ENCODE measurements at places on chromosomes 11 and 22.

GRCh38 chr11:15871904-15872626 lies 484.3 kb downstream of the SOX6 start:
- DNase-seq = no peak

DNA sequence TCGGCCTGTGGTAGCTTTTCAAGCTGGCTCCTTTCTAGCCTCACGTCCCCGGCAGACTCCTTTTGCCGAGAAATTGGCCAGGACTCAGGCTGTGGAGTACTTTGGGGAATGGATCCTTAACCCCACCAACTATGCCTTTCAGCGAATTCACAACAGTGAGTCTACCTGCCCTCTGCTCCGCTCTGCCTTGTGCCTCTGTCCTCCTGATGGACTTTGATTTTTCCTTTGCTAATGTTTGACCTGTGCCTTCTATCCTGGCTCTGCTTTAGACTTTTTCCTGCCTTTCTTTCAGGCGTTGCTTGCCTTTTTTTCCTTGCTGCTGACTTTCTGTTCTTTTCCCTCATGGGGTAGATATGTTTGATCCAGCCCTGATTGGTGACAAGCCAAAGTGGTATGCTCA lies 12.5 kb downstream of the MADD start:
- DNase-seq = no peak

GRCh38 chr22:37239336-37240239 lies 4.5 kb downstream of the RAC2 start:
- DNase-seq = no peak

DNA sequence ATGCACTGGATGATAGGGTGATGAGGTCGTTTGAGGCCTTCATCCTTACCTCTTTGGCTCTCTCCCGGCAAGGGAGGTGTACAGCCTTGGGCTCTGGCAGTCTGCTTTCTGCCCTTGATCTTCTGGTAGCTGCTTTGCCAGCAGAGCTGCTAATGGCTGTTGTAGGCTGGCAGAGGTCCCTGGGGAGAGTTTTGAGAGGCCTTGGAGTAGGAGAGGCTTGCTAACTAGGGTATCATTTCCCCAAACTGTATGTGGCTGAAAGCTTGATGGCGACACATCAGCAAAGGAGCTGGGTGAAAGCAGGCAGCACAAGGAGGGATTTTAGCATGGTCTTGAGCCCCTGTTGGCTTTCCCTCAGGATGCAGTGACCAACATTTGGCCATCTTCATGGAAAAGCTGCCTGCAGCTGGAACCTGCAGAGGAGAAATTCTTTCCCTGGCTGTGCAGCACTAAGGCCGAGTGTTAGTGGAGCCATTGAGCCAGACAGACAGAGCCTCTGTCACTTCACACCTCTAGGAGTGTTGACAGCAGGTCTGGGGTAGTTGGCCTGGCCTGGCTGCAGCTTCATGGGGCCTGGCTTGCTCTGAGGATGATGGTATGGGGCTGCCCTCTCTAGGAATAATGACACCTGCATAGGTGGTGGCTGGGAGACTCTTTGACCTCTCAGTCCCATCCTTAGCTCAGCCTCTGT lies 3.5 kb upstream of the AMPD3 start:
- no peak for DNase-seq

GRCh38 chr11:2314525-2315394 lies 12.9 kb downstream of the TSPAN32 start:
- DNase-seq = no peak

DNA sequence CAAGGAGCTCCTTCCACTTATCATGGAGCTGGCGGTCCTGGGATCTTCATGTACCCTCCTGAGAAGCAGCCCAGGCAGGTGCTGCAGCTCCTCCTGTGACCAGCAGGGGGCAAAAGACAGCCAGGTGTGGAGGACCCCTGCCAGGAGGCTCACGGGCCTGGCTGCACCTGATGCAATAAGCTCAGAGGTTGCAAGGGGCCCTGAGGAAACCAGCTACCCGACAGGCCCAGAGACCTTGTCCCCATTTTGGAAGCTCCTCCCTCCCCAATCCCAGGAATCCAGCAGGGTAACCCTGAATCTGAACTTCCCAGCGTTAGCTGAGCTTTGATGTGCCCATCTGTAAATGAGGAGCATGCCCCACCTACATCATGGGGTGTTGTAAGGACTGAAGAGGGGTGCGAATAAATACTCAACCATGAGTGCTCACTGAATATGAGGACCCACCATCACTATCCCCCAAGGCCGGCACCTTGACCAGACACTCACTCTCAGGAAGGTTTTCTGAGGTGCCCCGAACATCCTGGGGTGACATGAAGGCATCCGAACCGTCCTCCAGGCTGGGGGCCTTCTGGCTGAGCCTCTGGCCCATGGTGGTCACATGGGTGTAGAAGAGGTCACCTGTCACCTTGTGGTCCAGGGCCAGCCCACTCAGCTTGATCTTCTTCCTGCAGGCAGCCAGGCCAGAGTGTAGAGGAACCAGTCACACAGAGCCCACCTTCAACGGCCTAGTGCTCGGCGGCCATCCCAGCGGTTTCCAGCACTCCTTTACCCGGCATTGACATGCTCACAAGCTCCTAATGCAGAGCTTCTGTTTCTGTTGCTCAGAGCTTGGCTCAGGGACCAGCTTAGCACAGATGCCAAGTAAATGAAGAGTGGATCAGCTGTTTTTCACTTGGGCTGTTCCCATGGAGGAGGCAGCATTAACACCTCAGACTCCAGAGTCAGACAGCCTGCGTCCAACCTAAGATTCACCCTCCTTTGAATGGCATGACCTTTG lies 21.7 kb downstream of the SLC43A1 start:
- DNase-seq = no peak

GRCh38 chr11:3775736-3776406 lies 21.5 kb downstream of the NUP98 start:
- no peak for DNase-seq

DNA sequence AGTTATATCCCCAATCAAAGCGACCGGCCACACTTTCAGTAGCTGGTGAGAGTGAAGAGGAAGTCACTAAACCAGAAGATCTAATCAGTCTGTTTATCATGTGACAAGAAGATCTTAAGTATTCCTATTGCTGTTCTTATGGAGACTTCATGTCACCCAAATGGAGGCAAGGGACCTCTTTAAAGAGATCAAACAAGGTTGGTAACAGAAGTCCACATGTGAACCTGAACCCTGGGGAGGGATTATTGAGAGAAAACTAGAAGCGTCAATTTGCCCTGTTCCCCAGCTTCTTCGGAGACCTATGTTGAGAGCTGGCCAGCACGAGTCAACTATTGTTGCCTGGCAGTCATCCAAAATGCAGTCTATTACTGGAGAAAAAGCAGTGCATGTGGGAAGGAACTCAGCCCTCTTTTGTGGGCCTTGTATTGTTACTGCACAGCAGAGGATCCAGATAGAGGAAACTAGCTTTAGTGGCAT lies 76.9 kb upstream of the CTSC start:
- DNase-seq = no peak

GRCh38 chr11:119433358-119433725 lies 10.4 kb upstream of the THY1 start:
- no peak for DNase-seq

DNA sequence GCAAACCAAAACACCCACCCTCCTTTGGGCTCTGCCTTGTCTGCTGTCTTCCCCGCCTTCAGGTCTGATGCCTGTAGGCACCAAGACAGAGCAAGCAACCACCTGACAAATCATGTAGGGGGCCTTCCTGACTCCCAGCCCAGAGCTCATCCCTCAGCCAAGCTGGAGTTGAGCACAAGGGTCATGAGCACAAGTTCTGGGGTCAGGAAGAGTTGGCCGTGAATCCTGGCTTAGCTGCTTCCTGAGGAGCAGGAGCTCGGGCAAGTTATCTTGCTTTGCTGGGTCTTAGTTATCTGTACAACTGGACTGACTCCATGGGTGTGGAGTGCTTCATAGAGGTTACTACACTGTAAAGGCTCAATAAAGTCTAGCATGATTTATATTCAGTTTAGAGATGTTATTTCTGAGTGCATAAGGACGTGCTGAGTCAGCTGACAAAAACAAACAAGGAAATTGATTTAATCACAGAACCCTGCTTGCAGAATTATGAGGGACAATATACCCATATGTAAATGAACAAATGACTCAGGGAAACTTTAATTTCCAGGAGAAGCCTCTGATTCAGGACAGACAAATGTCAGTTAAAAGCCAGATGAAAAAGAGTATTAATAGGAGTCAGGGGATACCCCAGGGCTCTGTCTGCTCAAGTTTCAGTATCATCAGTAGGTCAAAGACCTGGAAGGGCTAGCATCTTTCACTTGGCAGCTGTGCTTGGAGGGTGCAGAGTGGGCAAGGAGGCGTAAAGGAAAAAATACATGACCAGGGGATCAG lies 15.0 kb upstream of the APOA1 start:
- DNase-seq = no peak

DNA sequence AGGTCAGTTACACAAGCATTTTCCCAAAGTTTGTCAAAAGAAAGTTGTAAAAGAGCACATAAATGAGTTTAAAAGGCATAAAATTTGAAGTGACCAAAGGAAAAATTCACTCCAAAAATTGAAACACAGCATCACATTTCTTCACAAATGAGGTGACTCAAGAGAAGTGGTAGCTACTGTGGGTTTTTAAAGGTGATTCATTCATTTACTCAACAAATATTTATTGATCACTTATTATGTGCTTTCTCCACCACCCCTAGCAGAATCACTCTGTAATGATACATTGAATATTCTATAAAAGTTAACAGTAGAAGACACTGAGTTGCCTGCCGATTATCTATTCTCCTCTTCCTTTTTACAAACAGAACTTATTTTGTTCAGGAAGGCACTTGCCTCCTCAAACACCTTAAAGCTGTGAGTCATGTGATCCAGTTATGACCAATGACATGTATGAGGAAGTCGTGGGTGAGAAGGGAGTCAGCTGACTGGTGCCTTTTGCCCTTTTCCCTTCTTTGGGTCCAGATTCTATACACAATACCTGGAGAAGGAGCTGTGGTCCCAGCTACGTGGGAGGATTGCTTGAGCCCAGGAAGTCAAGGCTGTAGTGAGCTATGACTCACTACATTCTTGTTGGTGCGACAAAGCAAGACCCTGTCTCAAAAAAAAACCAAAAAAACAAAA lies 67.7 kb upstream of the CLNS1A start:
- DNase-seq = no peak

GRCh38 chr22:42793848-42794405 lies 63.1 kb downstream of the ARFGAP3 start:
- no peak for DNase-seq

GRCh38 chr11:65501186-65501471 lies 2.3 kb downstream of the MALAT1 start:
- no peak for DNase-seq

GRCh38 chr11:85665733-85666132 lies 804 bp upstream of the CREBZF start:
- no peak for DNase-seq

DNA sequence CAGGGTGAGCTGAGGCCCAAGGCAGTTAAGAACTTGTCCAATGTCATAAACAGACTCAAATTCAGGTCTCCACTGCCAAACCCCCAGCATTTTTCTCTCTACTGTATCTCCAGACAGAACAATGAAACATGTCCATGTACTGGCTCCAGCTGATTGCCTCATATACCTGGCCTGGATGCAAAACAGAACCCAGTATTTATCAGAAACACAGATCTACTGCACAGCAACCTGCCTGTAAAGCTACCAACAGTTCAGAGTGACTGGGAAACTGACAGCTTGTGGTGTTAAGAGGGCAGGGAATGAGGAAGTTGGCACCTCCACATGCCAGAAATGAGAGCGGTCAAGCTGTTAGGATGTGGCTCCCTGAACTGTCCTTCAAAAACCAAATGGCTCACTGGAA lies 41.6 kb downstream of the C11orf71 start:
- no peak for DNase-seq

GRCh38 chr11:15104166-15104565 lies 10.6 kb upstream of the INSC start:
- DNase-seq = no peak

DNA sequence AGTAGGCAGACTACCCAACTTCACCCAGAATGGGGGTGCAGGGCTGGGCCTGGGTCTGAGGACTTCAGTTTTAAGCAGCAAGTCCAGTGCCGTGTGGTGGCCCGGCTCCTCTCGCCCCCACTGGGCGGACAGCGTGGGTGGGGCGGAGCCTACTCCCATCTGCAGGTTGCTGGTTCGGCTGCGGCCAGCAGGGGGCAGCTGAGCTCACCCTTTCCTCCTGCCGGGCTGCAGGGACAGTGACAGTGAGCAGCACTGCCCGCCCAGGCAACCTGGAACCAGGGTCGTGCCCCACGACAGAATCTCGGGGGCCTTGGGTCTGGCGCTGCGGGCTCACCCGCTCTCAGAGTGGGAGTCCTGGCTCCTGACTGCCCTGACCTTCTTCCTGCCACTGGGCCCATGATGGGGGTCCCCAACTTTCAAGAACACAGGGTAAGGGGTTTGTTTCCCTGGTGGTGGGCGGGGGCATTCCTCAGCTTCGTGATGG lies 6.2 kb upstream of the NEAT1 start:
- peak; percentile 58 for DNase-seq

DNA sequence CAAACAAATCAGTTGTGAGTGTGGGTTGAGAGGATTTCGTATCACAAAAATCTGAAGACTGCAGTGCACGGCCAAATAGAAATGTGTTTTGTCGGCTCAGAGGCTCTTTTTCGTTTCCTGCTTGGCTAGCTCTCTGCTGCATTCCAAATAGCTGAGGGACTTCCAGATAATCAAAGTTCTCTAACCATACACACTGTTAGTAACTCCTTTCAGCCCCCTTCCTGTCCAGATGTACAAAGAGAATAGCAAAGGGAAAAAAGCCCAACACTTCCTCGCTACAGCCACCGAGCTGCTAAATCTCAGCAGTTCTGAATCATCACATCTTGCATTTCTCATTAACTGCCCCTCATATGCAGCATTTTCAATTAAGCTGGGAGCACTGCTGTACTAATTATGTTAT lies 203.1 kb downstream of the TENM4 start:
- DNase-seq = no peak

DNA sequence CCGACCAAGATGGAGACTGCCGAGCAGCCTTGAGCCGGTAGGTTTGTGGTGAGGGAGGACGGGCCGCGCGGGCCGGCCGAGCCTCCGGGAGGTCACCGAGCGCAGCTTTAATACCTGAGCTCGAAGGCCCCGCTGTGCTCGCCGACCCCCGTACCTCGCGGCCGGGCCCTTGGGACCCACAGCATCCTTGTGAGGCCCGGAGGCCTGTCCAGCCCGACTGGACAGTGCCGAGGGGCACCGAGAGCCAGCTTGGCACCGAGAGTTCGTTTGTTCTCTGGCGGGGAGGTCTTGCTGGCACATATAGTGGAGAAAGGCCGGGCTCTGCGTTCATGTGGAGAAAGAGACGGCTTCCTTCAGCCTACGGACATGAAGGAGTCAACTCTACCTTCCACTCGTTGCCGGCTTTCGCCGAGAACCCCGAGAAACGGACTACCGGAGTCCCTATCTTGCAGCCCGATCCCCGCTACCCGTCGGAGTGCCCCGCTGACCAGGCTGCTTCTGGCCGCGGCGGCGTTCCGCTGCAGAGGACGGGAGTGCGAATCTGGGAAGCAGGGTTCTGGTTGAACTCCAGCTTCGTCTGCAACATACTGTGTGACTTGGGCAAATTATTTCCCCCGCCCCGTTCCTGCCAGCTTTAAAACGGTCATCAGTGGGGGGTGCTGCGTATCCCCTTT lies 349 bp downstream of the TSSC4 start:
- no peak for DNase-seq

GRCh38 chr22:47793304-47794101 lies 1031.1 kb downstream of the TBC1D22A start:
- DNase-seq = no peak
